ENCODE measurements at places on chromosomes 11 and 22. TPM values are rescaled to one million over a fixed set of nuclear protein-coding genes. Genes with fewer than 3 reads are reported as not detected.

DNA sequence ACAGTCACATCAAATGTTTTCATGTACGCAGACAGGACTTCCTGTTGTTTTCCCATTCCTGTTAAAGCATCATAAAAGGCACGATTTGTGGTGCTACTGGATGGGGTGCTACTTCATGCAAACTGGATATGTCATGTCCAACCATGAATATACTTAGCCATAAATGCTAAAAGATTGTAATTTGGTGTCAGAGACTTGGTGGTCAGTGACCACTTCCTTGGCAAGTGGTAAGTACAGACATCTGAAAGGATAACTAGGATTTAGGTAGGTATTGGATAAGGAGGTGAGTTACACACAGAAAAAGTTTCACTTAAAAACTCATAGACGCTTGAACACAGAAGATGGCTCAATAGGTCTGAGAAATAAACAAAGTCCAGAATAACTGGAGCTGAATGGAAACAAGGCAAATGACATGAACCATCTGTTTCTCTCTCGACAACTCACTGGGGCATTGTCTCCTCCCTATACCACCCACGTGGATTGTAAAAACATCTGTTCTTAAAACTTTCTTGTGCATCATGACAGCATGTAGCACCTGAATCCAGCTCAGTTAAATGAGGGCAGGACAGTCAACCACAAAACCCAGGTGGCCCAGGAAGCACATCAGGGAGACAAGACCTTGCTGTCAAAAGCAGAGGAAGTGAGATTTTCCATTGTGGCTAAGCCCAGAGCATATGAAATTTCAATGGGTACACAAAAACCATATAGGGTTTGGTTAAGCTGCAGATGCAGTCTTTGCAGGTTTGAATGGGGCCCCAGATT lies 22.1 kb upstream of the IGLL5 start:
- DNase-seq = no peak

GRCh38 chr11:73233211-73233610 lies 15.1 kb downstream of the P2RY2 start:
- DNase-seq = no peak

DNA sequence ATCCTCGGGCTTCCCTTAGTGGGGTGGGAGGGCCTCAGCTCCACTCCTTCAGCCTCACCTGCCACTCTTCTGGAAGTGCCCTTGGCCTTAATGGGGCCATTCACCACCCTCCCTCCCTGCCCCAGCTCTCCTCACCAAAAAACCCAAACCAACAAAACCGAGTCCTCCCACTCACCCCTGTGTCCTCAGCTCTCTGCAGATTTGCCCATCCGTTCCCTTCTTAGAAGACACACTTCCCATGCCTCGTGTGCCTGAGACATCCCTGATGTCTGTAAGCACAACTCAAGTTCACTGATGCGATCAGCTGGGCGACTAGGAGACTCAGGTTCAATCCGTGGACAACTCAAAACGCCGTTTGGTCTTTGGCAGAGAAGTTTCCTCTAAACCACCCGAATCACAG lies 839.2 kb downstream of the TBC1D22A start:
- DNase-seq = peak; percentile 9

GRCh38 chr11:120603071-120603470 lies 91.5 kb downstream of the GRIK4 start:
- DNase-seq = no peak

Gene WNT11
- 1.7 TPM for total RNA-seq
